IMR-90 (cell line): ENCODE measurements at places on chromosomes 13 and 19. TPM values are rescaled to one million over a fixed set of nuclear protein-coding genes. Genes with fewer than 3 reads are reported as not detected.
A peak's percentile ranks its signal among the peaks of the same experiment; 100 is the strongest.

GRCh38 chr19:57310792-57311191 lies 9.5 kb upstream of the ZNF543 start:
- H3K27ac ChIP-seq: no peak overlapping the region
- DNase-seq: no peak
- no peaks in the 10 kb centered on the region for H3K36me3 ChIP-seq
- no peaks in the 10 kb centered on the region for H3K4me1 ChIP-seq
- peaks cover 2% of the 10 kb centered on the region for H3K27me3 ChIP-seq

DNA sequence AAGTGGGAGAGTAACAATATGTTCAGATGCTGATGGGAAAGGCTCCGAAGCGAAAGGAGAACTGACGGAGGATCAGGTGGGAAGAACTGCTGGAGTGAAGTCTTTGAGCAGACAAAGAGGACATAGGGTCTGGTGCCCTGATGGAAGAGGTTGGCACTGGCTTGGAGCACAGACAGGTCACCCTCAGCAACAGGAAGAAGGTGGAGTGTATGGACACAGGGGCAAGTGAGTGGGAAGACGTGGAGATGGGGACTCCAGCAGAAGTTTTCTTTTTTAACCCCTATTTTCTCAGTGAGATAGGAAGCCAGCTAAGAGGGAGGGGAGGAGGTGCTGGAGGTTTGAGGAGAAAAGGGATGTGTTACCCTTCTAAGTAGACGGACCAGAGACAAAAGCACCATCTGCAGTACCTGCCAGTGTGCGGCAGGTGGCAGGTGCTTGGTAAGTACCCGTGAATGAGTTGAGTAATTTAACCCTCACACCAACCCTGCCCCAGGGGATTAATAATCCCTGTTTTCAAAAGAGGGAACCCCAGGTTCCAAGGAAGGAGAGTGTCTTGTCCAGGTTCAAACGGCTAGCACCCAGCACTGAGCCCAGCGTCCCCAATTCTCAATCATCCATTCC lies 11.2 kb downstream of the HAS1 start:
- no peak overlapping the region for H3K4me3 ChIP-seq
- no peak overlapping the region for H3K27ac ChIP-seq
- DNase-seq: peak; percentile 35
- H3K27me3 ChIP-seq: peaks cover 6% of the 10 kb centered on the region

- no peak overlapping the region for H3K27ac ChIP-seq
- peak; percentile 63 for DNase-seq
- no peak overlapping the region for H3K4me3 ChIP-seq
- H3K36me3 ChIP-seq: no peaks in the 10 kb centered on the region
- H3K4me1 ChIP-seq: no peaks in the 10 kb centered on the region
- peaks cover 2% of the 10 kb centered on the region; the same call in 1 of the 2 replicates for H3K27me3 ChIP-seq
Measured at GRCh38 chr13:46866150-46866549, 30.7 kb downstream of the HTR2A start.

The ZNF229 gene
- 13.1 and 17.6 TPM in 2 replicates for total RNA-seq
